KG1 (cell line): ENCODE measurements at places on chromosomes 16 and 17.

DNA sequence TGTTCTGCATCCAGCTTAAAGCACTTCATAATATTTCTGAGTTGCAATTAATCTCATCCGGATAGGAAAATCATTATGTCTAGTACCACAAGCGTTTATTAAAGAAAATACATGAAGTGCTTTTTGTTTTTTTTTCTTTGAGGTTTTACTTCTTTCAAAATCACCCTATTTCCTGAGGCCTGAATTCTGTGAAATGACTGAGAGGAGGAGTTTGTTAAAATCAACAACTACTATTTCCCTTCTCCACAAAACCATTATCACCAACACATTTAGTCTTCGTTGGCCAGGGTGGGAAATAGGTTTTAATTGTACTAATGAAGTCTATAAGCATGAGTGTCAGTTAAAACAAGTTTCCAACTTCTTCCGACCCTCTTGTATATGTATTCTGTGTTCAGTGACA is 50.7 kb upstream of the ADCY7 start:
- no peak for DNase-seq

- DNase-seq = no peak
Observed at GRCh38 chr17:7626307-7626706, 1.3 kb downstream of the SAT2 start.

- peak; percentile 85 for DNase-seq
Observed at GRCh38 chr16:57147381-57148221, 38.2 kb downstream of the PSME3IP1 start.

GRCh38 chr16:59122262-59122537 is 388.1 kb upstream of the GOT2 start:
- no peak for DNase-seq

DNA sequence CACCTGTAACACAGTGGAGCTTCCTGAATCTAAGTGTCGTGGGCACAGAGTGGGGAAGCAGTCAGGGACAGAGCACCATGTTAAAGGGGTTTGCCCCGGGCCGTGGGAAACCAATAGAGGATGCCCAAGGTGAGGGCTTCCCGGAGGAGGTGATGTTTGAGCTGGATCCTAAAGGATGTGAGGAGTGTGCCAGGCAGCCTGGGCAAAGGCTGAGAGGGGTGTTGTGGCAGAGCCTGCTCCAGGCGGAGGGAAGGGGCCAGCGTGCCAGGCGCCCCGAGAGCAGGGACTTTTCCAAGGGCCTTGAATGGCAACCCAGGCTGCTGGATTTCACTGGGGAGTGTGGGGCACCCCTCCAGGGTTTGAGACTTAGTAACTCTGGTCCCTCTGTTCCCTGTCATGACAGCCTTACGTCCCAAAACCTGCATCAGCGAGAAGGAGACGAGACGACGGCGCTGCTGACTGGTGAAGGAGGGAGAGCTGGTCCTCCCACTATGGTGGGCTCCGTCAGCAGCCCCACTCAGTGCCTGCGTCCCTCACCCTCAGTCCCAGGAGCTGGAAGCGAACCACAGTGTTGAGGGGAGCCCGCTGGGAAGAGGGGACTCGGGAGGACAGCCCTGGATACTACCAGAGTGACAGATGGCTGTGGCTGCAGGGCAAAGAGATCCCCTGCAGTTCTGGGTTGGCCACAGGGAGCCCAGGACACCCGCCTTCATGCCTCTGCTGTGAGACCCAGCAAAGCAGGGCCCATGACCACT is 228.4 kb downstream of the KATNIP start:
- no peak for DNase-seq

GRCh38 chr17:17416400-17417360 is 60.1 kb upstream of the MED9 start:
- no peak for DNase-seq

DNA sequence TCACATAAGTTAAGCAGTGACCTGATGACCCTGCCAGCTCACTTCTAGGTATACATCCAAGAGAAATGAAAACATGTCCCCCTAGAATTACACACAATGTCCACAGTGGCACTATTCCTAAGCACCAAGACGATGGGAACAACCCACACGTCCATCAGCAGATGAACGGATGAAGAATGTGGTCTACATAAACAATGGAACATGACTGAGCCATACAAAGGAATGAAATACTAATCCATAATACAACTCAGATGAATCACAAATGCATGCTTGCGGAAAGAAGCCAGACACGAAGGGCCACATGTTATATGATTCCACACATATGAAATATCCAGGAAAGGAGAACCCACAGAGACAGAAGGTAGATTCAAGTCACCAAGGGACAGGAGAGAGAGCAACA is 17.4 kb downstream of the USP22 start:
- DNase-seq = no peak

DNA sequence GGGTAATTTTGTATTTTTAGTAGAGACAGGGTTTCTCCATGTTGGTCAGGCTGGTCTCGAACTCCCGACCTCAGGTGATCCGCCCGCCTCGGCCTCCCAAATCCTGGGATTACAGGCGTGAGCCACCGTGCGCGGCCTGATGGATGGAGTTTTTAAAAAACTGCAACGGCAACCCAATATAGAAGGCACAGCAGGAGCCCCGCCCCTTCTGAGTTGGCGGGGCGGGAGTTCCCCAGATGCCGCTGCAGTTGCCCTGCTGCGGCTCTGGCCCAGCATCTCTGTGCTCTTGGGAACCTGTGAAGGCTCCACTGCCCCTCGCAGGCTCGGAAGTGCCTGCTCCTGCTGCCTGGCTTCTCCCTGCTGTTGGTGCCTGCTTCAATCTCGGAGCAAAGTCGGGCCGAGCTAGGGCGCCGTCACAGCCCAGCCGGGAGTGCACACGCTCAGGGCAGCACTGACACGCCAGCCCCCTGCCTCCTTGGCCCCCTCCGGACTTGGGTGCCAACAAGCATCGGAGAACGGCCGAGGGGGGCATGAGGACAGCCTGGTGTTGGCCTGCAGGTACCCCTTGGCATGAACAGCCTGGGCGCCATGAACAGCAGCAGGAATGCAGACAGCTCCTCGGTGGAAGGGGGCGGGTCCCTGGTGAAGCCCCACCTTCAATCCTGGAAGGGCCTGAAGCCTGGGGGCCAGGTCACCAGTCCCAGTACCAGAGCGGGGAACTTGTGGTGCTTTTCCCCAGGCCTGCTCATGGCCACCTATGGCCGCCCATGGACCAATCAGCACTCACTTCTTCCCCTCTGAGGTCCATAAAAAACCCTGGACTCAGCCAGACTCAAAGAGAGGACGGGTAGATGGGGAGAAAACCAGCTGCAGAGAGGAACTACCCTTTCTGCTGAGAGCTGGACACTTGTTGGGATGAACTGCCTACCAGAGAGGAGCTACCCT is 2.3 kb upstream of the NT5M start:
- DNase-seq = no peak

GRCh38 chr17:34360601-34361270 is 2.3 kb downstream of the CCL1 start:
- no peak for DNase-seq

DNA sequence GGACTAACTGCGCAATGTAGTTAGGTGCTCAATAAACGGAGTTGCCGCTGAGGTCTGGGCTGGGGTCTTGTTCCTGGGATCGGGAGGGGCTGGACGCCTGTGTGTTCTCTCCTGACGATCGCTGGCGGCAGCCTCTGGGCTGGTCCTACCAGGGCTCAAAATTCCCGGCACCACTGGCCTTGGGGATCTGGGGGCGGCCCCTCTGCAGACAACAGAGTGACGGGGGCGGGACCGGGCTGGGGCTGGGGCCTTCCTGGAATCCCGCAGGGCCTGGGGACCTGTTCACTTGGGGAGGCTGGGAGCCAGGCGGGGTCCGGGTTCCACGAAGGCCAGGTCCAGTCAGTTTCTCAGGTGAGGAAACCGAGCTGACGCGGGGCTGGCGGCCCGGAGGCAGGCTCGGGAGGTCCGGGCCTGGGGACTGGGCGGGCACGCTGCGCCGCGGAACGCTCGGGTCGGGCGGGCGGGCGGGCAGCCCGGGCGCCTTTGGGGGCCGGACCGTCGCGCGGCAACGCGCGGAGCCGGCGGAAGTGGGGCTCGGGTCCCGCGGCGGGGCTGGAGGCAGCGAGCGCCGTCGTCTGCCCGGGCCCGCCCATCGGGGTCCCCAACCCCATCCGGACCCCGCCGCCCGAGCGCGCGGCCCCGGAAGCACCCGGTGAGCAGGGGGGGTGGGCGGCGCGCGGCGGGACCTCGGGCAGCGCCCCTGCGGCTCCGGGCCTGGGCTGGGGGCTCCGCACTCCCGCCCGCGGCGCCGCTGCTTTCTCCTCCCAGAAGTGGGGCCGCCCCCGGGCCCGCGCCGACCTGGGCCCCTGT is at the start of gene PIGQ:
Gene PIGQ (plus strand): TSS at position 524 of the 810 bp plus-strand sequence. CDS start 4,107 bp downstream, outside the sequence.
- DNase-seq = peak; percentile 28

- no peak for DNase-seq
Observed at GRCh38 chr17:1942066-1942365, 83.1 kb downstream of the RTN4RL1 start.

DNA sequence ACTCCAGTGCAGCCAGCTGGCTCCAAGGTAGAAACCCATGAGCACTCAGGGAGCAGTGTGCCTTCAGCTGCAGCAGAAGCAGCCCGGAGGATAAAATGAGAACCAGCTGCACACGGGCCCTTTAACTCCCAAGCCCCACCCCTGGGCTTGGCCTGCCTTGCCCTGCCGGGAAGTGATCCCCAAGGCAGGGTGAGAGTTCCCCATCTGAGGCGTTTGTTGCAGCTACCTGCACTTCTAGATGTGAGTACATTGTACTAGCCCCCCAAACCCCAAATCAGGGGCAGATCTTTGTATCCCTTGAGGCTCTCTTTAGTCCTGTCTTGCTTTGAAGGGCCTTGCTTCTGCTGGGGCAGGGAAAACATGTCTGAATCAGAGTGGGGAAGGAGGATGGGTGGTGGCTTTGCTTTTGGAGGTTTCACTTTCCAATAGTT is at the start of gene MVP:
Gene MVP (plus strand): TSS at position 192 of the 431 bp plus-strand sequence. CDS start 10,088 bp downstream, outside the sequence.
- DNase-seq = no peak

DNA sequence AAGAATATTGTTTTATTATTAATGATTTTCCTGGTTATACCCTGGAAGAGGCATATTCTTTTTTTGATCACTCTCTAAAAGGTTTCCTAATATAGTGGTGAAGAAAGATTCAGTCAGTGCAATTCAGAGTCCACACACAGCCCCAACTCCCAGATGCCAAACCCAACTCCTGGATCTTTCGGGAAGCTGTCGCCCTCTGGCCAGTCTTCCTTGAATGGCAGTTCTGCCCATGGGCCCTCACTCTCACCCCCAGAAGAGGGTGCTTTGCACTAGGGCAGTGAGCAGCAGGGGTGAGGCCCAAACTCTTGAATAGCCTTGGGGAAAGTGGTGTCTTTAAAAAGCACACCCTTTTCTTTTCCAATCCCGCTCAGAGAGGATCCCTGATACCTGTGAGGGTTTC is 11.0 kb downstream of the KRT32 start:
- DNase-seq = no peak

GRCh38 chr17:77085926-77086432 is 54.8 kb upstream of the SEC14L1 start:
- DNase-seq = peak; percentile 52
